ENCODE measurements at places on chromosomes 7 and 10.

DNA sequence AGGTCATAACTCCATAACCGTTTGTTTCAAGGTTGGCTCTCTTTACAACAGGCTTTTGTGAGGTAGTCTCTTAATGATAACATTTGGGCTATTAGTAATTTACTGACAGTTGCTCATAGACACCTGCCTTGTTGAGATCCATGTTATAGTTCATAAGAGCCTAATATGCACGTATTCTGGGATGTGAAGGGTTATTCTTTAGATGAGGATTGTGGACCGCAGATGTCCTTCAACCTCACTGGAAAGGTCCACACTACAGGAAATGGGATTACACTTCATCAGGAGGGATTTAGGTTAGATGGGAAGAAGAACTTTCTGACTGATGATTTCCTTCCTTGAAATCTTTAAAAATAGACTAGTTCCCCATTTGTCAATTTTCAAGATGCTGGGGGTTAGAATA, 62.8 kb downstream of the SAMD9 start:
- no peak for DNase-seq

GRCh38 chr7:133853706-133854276, 273.3 kb upstream of the LRGUK start:
- peak; percentile 72 for DNase-seq

- DNase-seq: no peak
Observed at GRCh38 chr10:126214021-126214420, 174.3 kb downstream of the ADAM12 start.

GRCh38 chr10:92999191-92999590, 61.4 kb upstream of the CYP26C1 start:
- DNase-seq: no peak

DNA sequence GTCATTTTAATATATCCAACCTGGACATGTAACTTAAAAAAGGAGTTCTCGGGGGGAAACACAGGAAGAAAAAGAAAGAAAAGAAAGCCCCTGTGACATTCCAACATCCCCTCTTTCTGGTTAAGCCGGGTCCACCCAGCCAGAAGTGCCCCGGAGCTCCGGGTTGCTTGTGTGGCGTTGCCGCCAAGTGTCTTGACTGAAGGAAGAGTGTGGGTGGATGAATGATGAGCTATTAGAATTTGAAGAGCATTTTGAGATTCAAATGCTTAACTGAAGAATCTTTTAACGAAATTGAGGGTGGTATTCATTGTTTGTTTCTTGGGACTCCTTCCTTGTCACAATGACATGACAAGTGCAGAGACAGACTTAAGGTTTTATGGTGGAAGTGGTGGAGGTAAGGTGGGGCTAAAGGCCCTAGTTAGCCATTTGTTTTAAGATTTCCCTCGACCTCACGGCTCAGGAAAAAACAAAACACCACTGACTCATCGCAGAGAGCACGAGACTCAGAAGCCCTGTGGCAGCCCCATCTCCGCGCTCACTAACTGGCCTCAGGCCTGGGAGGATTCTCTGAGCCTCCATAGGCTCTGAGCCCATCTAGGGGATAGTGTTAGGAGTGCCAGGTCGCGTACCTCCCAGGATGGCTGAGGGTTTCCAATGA, 1.8 kb upstream of the GLI3 start:
- no peak for DNase-seq

GRCh38 chr10:126294451-126294850, 93.8 kb downstream of the ADAM12 start:
- DNase-seq: no peak

DNA sequence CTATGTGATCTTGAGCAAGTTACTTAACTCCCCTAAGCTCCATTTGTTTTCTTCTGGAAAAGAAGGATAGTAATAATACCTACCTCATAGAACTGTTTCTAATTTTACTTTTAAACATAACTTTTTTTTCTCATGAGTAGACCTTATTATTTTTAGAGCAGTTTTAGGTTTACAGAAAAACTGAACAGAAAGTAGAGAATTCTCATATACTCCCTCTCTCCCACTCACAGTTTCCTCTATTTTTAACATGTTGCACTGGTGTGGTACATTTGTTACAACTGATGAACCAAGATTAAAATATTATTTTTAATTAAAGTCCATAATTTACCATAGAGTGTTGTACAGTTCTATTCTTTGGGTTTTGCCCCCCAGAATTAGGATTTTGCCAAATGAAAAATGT, 221.3 kb upstream of the CSTF2T start:
- DNase-seq: no peak

GRCh38 chr10:23354630-23355279, 10.2 kb upstream of the C10orf67 start:
- no peak for DNase-seq

DNA sequence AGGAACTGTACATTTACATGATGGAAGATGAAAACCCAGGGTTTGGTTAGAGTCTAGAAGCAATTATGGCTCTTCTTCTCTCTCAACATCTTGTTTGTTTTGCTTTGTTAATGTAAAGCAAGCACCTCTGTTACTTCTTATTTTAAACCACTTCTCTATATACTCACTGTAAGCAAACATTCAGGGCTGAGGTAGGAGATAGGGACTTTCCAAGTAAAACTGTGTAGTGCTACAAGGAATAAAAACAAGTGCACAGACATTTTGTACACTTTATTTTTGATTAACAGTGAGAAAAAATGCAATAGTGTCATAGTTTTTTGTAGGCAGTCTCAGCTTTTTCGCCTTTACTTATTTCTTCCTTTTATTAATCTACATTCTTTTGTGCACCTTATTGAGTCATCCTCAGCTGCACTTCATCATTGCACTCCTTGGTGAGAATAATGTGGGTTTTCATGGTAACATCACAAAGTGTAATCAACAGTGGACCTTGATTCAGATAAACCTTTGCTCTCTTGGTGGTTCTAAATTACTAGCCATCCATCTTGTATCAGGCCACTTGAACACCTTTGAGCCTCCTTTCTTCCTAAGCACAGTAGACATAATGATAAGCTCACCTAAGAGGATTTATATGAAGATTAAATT, 52.9 kb downstream of the ELMO1 start:
- DNase-seq: no peak

DNA sequence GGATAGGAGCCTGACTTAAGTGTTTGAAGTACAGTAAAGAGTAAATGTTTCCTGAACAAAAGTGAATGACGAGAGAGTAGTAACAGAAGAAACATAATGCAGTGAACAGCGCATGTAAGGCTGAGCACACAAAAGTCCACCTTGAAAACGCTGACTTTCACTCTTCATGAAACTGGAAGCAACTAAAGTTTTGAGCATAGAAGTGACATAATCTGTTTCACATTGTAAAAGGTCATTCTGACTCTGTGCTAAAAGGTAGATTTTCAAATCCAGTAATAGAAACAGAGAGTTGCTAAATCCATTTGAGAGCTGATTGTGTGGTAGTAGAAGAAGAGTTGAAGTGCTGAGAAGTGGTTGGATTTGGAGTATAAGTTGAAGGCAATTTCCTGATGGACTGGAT, 1037.0 kb downstream of the CNTNAP2 start:
- no peak for DNase-seq

DNA sequence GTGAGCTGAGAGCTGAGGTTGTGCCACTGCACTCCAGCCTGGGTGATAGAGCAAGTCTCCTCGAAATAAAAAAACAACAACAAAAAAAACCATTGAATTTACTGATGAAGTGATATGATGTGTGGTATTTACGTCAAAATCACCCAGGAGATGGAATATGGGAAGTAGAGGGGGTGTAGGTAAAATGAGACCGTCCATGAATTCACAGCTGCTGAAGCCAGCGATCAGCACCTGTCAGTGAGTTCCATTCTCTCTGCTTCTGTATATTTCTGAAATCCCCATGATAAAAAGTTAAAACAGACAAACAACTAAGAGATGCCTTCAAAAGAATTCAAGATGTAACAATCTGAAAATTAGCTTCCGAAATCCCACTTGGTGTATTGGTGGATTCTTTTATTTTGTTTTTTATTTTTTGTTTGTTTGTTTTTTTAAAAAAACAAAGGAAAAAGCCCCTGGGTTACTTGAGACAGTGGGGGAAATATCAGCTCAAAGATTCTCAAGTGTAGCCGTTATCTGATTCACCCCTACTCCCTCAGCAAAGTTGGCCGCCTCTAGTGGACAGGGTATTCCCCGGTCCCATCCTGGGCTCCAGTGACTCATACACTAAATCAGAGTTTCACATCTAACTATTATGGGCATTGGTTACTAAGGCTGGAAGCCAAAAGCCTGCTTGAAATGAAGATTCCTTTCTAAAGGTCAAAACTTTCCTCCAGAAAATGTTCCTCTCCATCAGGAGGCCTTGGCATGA, 76.4 kb downstream of the MAP3K8 start:
- DNase-seq: peak; percentile 24

DNA sequence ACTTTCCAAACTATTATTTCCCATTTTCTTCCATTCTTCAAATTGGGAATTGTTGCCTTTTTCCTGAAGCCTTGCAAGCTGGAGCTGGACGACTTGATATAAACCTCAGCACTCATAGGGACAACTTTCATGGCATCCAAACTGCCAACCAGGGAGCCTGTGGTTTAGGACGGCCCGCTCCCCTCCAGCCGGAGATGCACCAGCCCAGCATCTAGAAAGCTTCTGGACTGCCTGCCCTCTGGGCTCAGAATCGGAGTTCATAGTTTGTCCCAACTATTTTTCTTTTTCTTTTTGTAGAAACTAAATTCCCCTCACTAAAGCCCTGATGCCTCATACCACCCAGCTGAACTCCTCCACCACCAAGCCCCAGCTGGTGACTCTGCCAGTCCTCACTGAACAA, 200.3 kb downstream of the DNAJB6 start:
- no peak for DNase-seq

GRCh38 chr7:2405201-2405600, 1.8 kb downstream of the CHST12 start:
- DNase-seq: no peak

DNA sequence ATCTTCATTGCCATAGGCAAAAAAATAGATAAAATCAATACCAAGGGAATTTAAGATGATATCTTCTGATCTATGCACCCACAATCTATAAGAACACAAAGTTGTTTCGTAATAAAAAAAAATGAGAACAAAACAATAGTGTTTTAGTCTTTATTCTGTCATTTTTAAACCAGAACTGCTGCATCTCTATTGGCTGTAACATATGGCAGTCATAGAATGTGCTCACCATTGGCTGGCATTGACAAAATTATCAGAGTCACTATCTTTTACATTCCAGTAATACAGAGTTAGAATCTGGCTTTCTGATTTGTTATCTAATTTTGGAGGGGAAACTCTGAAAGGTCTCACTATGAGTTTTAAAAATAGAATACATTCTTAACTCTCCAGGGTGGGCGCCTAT, 138.6 kb upstream of the CCDC6 start:
- DNase-seq: no peak
